ENCODE measurements at places on chromosomes 2 and 18.

- no peak for DNase-seq
Measured at GRCh38 chr2:60891180-60891579, 9.8 kb downstream of the REL start.

GRCh38 chr2:121343191-121343590 is 58.2 kb upstream of the TFCP2L1 start:
- no peak for DNase-seq

- peak; percentile 9 for DNase-seq
Measured at GRCh38 chr18:14943967-14944636, 196.1 kb downstream of the ANKRD30B start.

- no peak for DNase-seq
Measured at GRCh38 chr18:49795612-49796552, 17.5 kb downstream of the ACAA2 start.

- no peak for DNase-seq
Measured at GRCh38 chr2:230706053-230706521, 6.6 kb upstream of the CAB39 start.

GRCh38 chr2:127022817-127023216 is 84.1 kb downstream of the BIN1 start:
- DNase-seq = no peak

DNA sequence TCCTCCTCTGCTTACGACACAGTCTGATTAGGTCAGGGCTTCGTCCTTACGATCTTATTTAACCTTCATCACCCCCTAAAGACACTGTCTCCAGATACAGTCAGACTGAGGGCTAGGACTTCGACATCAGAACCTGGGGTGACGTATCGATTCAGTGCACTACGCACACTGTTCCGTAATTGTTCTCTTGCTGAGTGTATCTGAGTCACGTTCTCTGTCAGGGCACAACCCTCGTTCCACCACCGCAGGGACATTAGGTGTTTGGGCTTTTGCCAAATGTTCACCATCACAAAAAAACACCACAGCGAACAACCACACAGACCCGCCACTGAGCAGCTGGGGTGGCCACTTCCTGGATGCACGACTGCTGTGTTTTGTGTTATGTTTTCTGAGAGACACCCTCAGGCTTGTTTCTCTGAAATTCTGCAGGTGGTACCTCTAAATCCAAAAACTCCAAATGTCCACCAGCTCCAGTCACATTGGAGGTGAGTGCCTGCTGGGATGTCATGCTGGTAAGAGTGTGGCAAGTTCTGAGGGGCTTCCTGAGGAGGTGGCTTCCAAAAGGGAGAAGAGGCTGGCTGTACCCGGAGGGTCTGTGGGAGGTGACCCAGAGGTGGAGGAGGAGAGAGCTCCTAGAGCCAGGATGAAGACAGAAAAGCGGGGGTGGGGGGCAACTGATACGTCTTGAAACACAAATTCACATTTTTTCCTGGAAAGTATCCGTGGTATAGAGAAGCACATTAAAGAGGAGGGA is 66.6 kb downstream of the ADNP2 start:
- no peak for DNase-seq

GRCh38 chr2:173669271-173669853 is 295.8 kb downstream of the SP3 start:
- DNase-seq = no peak

- no peak for DNase-seq
Measured at GRCh38 chr18:41009926-41010325, 945.1 kb upstream of the PIK3C3 start.

DNA sequence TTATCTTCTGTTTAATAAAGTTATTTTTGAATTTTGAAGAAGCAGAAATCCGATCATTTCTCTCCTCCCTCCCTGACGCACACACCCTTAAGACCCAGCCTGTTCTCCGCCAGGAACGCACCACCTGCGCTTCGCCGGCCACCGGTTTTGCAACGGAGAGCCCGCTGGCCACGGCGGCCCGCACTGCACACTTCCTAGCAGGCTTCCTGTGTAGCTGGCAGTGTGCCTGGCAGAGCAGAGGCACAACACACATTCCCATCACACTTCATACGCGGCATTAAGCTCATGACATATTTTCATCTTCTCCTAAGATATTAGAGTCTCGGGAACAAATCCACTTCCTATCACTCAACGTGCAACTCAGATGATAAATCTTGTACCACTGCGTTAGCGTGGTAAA is 148.0 kb downstream of the HDAC4 start:
- no peak for DNase-seq

GRCh38 chr2:30781961-30782533 is 25.2 kb downstream of the CAPN13 start:
- no peak for DNase-seq

DNA sequence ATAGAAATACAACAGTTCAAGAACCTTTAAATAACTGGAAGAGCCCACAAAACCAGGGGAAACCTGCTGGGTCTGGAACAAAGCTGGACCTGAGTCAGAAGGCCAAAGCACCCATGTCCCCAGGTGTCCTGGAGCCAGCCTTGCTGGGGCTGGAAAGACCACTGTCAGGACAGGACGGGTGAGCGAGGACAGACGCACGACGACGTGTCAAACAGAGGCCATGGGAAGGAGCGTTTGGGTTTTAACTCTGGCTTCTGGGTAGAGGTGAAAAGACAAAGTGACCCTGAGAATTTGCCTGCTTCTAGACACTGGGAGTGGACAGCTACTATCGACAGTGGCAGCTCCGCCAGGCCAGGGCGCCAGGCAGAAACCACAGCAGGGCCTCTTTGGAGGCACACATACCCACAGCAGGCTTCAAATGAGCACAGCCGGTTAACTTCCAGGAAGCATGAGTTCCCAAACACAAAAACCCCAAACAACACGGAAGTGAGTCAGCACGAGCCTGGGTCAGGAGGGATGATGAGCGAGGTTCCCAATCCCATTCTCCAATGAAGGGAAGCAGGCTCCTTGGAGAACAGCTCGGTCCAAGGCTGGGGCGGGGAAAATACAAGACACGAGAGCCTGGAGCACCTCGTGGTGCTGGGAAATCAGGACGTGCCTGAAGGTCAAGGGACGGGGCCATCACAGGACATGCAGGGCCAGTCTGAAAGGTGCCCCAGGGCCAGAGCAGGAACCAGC is 208.0 kb downstream of the TWIST2 start:
- no peak for DNase-seq

DNA sequence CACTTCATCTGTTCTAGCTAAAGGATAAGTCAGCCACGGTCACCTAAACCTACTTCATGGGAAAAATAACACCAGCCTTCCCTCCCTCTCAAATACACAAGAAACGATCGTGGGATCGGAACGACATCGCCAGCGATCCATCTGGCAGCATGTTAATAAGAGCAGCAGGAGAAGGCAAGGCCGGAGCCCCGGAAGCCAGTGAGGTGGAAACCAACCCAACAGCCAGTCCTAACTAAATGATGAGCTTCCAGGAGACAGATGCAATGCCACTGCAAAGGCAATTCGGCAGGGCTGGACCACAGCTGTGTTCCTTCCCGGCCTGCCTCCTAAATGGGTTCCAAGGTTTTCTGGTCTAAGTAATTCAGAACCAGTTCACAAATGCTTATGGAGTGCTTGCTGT is 117.5 kb downstream of the TMEM163 start:
- no peak for DNase-seq
